CD4-positive, alpha-beta T cell treated with Interleukin-6 at 100 ng/mL for 8 hours (primary cell): ENCODE measurements at places on chromosomes 11 and 22.

GRCh38 chr11:44018127-44018521, 29.7 kb upstream of the ACCSL start:
- no peak for DNase-seq

- no peak for DNase-seq
These were observed 3.6 kb upstream of the SEPTIN5 start for GRCh38 chr22:19710769-19711106.

GRCh38 chr11:46898396-46899095, 19.8 kb downstream of the LRP4 start:
- no peak for DNase-seq

- no peak for DNase-seq
These were observed 6.2 kb upstream of the TLCD5 start for GRCh38 chr11:120318906-120319305.

DNA sequence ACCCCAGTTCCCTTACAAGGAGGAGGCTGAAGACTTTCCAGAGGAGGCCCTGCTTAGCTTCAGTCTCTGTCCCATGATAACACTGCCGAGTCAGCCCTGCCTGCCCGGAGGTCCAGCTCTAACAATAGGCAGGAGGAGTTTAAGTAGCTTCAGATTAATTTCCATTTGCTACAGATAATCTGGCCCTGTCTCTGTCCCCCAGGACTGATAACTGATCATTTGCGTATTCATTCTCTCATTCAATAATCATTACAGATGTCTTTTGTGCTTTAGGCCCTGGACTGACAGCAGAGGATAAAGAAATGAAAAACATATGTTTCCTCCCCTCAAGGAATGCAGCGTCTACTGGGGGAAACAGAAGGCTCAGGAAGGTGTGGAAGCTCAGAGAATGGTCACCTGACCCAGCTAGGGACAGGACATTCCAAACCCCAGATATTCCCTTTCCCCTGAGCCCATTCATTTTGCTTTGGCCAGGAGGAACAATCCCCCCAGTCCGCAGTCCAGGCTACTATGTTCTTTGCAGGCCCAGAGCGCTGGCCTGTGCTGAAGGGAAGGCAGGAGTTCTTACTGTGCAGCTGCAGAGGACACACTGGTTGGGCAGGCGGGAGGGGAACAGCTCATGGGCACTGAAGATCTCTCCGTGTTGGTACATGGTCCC, 20.8 kb downstream of the CHRDL2 start:
- no peak for DNase-seq

DNA sequence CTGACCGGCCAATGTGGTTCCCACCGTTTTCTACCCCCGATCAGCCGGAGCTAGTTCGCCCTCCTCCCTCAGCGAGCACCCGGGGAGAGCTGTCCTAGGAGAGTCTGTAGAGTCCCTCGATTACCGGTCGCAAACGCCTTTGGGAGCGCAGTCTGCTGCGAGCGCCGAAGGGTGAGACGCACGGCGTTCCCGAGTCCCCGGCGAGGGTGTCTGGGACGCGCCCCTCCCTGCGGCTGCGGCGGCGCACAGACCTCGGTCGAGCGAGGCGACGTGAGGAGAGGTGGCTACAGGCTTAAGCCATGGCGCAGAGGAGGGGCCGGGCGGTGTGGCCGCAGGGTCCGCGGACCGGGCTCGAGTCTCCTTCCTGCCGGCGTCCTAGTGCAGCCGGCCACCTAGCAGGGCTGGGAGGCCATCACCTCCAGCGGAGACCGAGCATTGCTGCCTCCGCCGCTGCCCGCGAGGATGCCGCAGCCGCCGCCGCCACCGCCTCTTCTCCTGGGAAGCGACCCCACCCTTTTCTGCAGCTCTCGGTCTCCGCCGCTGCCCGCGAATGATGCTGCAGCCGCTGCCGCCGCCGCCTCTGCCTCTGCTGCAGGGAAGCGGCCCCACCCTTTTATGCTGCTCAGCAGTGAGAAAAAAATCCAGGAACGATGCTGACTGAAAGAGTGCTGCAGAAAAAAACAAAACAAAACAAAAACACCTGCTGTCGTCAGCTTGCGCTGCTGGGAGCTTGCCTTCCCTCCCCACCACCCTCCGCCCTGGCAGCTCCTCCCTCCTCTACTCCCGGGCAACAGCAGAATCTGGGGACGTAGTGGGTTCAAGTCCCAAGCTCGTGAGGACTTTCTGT, at the start of gene MAP6:
TSS of gene MAP6 (minus strand) at position 588 of the 847 bp plus-strand sequence. CDS start 669 bp downstream, outside the sequence.
- DNase-seq = no peak

DNA sequence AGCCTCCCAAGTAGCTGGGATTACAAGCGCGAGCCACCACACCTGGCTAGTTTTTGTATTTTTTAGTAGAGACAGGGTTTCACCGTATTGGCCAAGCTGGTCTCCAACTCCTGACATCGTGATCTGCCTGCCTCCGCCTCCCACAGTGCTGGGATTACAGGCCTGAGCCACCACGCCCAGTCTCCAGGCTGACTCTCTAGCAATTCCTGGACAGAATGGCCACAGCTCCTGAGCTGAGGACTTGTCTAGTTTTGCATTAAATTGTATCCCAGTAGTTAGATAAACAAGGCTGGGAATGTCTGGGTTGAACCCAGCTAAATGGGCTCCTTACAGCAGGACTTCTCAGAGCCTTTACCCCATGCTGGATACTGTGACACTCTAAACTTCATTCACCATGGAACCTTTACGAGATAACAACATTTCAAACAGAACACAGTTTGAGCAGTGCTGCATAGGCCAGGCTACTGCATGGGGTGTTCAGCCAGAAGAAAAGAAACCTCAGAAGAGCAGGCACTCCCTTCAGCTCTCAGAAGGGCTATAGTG, 13.9 kb upstream of the MOGAT2 start:
- no peak for DNase-seq

DNA sequence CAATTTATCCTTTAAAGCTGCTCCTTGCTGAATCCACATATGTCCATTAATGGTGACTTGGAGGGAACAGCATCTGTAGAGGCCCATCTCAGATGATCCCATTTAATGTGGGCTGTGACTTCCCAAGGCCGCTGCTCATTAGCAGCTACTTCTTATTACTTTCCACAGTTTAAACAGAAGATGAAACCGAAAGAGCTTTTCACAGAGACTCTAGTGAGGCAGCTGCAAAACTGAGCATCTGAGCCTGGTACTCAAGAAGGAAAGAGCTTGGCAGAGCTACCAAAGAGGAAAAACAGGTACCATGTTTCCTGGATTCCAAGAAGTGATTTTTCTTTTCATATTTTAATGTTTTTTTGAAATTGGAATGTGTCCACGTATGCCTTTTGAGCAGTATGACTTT, 110.5 kb upstream of the NARS2 start:
- DNase-seq = no peak

- DNase-seq = no peak
These were observed 194.0 kb downstream of the CASP12 start for GRCh38 chr11:104704146-104704830.
